ENCODE measurements at places on chromosomes 7 and 10.

DNA sequence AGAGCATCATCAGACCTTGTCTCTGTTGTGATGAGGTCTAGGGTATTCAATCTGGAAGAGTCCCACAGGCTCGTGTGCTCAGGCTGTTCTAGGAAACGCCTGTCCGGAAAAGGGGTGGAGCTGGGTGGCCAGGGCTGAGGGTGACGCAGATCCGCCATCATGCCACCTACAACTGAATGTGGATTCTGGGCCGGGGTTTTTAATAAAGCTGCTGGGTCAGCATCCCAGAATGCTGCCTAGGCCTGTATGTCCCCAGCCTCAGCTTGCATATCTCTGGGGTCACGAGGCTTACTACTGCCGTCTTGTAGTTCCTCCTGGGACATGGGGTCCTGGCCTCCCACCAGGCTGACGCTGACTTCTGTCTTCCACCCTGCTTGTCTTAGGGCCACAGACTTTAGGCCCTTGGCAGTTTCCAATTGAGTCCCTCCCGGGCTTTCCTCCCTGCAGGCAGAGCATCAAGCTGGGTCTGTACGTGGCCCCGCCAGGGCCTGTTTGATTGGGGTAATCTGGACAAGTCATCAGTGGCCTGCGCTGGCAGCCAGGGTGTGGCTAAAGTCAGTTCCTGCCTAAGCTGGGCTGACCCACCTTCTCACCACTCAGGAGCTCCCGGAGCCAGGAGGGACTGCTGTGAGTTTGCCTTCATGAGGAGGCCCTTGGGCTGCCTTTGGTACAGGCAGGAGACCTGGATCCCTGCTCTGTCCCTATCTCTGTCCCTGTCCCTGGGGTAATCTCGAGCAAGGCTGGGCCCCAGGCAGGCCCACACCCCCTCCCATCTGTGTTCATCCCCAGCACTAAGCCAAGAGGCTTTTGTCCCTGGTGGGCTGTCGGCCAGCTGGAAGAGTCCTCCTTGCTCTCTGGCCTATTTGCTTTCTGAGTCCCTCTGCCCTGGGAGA, 79.9 kb downstream of the ZMIZ1 start:
- no peak for DNase-seq

DNA sequence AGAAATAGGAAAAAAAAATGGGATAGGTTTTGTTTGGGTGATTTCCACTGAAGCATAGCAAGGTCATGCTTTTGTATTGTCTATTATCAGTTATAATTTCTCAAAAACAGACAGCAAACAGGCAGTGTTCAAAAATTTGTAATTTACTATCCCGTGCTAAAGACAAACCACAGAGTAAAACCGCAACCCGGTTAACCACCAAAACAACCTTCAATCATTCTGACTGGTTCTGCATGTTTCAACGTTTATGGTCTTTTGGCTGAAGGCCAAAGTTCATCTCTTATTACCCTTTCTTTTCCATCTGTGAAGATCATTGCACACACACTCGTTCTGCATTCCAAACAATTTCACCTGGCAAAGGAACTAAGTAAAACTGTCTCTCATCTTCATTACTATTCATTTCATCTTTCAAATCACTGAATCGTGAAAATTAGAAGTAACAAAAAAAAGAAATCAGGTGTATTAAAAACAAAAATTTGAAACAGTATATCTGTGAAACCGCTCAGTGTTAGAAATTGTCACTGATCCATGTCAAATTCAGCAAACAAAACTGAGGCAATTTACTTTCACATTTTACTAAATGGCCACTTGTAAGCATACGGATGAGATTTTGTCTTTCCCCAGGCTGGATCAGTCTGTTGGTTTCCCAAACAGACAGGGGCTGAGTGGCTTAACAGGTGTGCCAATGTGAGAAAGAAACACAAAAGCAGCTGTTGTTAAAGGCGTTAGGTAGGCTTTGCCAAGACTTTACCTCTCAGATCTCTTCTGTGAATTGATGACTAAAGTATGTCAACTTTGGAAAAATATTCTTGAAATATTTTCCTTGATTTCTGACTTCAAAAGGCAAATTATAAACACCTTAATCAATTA, 539.6 kb downstream of the CNTNAP2 start:
- peak; percentile 65 for DNase-seq

DNA sequence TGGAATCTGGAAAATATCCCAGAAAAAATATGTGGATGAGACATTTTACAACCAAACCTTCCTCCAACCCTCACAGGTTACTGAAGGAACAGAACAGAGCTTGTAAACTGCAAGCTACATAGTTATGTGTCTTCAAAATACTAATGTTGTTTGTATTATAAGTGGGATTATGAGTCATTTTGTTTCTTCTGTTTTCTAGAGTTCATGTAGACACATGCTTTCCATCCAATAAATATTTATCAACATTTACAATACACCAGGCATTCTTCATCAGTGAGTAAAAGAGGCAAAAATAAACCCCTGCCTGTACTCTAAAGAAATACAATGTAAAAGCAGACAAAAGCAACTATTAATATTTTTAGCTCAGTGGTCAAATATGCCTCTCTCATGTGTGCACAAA, 38.0 kb upstream of the TES start:
- no peak for DNase-seq

DNA sequence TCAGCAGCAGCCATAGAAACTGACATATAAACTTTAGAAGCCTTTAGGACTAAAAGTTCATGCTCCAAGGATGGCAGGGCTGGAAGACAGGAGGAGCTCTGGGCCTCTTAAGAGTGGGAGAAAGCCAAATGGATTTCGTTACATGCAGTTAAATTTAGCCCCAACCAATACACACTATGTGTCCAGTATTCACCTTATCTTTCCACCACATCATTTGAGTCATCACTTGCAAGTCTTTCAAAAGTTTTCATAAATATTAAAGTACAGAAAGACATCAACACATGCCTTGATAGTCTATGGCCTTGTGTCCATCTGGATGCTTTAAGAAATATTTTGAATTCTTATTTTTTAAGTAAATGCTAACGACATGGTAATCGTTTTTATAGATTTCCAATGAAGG, 392.4 kb upstream of the LRRN3 start:
- DNase-seq, result no peak

DNA sequence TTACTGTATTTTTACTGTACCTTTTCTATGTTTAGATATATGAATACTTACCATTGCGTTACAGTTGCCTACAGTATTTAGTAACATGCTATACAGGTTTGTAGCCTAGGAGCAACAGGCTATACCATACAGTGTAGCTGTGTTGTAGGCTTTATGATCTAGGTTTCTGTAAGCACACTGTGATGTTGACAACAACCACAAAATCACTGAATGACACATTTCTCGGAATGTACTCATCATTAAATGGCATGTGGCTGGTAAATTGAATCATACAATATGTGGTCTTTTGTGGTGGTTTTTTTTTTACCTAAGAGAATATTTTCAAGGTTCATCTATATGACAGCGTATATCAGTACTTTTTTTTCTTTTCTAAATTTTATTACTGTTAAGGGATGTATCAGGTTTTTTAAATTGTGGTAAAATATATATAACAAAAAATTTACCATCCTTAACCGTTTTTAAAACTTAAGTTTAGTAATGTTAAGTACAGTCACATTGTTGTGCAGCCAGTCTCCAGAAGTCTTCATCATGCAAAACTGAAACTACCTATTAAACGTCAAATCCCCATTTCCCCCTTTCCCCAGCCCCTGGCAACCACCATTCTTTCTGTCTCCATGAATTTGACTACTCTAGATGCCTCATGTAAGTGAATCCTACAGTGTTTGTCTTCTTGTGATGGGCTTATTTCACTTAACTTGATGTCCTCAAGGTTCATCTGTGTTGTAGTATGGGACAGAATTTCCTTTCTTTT, 21.5 kb downstream of the BTAF1 start:
- DNase-seq, result no peak

DNA sequence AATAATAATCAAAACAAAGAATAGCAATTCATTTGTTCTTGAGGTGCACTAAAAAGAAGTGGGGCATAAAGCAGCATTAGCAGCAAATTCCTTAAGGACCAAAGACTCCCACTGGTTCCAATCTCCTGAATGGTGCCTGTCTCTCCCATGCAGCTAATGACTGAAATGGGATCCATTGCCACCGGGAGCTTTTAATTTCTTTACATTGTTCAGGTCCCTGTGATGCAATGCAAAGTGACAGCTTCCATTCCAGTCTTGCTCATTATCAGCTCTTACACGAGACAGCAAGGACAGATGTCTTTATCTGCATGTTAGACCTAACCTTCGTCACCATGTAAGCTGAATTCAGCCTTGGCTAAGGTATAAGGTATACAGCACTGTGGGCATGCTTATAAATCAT, 148.1 kb downstream of the POU6F2 start:
- DNase-seq, result no peak

DNA sequence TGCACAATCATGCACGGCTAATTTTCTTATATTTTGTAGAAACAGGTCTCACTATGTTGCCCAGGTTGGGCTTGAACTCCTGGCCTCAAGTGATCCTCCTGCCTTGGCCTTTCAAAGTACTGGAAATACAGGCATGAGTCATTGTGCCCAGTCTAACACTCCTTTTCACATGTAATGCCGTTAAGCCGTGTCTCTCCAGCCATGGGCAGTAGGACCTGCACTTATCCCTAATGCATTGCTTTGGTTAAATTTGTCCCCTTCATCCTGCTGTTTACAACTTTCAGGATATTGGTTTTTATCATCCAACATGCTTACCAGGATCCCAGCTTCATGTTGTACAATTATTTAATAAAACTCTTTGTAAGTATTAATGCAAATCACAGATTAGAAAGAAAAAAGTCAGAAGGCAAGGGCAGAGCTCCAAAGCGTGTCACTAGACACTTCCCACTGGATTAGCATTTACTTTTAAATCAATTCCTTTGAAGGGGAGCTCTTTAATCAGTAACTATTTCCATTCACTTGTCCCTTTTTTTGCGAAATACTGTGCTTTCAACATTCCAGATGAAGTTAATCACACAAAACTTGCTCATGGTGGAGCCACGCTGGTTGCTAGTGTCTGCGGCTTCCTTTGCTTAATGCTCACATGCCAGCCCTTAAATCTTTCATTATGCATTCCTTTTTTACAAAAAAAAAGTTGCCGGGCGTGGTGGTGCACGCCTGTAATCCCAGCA, 256.0 kb upstream of the AUTS2 start:
- DNase-seq, result no peak

All from Jurkat, Clone E6-1 (cell line).